ENCODE measurements at places on chromosomes 4 and X.

- no peak for DNase-seq
Measured at GRCh38 chr4:188781655-188782054, 642.4 kb downstream of the TRIML1 start.

DNA sequence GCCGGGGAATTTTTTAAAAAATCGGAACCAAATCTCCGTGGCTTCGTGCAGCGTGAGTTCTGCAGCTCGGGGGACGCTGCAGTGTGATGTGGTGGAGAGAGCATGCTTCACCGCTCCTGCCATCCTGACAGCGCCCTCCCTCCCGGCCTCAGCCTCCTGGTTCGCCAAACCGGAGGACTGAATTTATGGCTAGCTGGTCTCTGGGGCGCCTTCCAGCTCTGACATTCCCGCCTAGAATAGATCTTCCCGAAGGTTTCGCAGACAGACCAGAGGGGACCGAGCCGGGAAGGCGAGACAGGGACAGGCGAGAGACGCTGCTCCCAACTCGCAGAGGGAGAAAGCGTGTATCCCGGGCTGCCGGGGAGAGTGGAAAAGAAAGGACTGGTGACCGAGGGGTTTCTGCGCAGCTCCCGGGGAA, 25.9 kb downstream of the HOPX start:
- no peak for DNase-seq

DNA sequence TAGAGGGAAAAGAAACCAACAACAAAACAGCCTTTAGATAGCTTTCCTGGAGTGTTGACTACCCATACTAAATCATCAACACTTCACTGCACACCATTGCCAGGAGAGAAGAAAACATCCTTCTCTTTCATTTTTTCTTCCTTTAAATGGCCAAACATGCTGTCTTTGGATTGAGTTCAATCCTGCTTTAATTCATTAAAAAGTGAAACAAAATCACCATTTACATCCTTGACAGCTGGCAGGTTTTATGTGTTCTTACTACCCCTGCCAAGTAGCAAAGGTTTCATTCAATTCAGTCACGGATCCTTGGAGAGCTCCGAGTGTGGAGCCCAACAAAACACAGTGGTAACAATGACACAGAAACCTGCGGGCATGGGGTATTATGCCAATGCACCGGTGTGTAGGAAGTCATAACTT, 568.3 kb downstream of the ANKRD50 start:
- no peak for DNase-seq

GRCh38 chr4:139754938-139755337, 89.3 kb downstream of the MGST2 start:
- DNase-seq: no peak

All from cortex of kidney (tissue), 1 donor.